NCI-H524 (cell line): ENCODE measurements at places on chromosomes 2 and 18.

- no peak for DNase-seq
Measured at GRCh38 chr2:176535467-176536113, 266.3 kb downstream of the MTX2 start.

- DNase-seq, result peak; percentile 54
Measured at GRCh38 chr2:160970052-160970965, 189.9 kb upstream of the TANK start.

GRCh38 chr2:38146907-38147307, 71.0 kb upstream of the CYP1B1 start:
- DNase-seq, result no peak

- no peak for DNase-seq
Measured at GRCh38 chr2:143564419-143564818, 435.2 kb downstream of the ARHGAP15 start.

DNA sequence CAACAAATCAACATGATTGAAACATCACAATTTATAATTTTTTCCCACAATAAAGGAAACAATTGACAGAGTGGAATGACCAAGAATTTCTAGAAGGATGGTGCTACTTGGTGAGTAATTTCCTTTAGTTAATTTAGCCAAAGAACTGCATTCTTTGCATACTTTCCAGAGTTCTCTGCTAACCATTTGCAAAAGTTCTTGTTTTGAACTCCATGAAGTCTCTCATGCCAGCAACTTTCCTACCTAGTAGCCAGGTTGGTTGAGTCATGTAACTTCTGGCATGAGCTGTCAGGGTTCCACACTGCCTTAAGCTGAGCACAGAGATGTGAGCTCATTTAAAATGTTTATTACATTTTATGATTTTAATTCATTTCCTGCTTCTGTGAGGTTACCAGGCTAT, 539.6 kb downstream of the PID1 start:
- no peak for DNase-seq

DNA sequence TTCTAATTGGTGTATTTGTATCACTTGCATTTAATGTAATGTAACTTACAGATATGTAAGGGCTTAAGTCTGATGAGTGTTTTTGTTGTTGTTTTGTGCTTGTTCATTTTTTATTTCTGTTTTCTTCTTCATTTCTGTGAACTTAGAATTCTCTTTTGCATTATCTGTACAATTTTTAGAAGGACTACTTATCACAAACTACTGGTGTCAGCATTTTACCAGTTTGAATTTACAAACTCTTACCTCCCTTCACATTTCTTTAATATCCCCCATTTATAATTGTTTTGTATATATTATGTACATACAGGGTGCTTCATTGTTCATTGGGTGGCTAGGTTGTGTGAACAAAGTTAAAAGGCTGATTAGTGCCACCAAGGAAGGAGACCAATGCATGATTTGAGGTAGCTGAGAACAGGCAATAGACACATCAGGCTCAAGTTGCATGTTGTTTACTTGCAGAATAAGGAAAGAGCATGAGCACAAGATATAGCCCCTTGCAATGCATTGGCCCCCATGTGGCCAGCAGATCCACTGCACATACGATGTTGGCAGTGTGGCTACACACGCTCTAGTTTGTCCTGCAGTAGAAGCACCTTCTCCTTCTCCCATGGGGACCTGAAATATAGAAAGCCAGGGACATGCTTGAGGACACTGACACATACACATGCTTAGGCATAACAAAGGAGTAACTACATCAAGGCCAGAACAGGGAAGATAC, 198.2 kb downstream of the CD8B2 start:
- DNase-seq, result no peak

GRCh38 chr2:20352581-20353216, 2.1 kb upstream of the PUM2 start:
- no peak for DNase-seq

DNA sequence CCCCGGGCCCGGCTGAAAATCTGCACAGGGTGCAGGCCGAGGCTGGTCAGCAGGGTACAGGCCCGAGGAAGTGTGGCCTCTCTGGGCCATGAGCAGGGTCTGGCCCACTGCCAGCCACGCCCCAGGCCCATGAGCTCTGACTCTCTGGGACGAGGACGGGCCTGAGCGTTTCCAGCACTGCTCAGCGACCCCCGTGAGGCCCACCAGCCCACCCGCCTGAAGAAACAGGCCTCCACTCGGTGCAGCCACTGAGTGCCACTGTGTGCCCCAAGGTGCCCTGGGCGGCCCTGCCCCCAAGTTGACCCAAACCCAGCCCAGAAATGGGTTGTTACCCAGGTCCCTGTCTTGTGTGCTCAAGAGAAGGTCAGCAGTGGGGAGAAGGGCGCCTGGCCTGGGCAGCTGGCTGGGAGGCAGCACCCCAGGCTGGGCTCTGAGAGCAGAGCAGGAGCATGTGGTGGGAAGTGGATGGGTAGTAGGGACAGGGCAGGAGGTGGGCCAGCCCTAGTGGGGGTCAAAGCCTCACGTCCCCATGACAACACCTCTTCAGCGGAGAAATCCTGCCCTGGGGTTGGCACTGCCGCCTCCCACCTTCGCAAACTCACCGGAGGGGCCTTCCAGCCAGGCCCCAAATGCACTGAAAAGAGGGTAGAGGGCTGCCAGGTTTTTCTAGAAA, 2.1 kb upstream of the SNED1 start:
- DNase-seq, result no peak

- no peak for DNase-seq
Measured at GRCh38 chr2:20629581-20630171, 21.2 kb downstream of the HS1BP3 start.

- DNase-seq, result no peak
Measured at GRCh38 chr18:48776641-48777025, 174.1 kb downstream of the SMAD7 start.

DNA sequence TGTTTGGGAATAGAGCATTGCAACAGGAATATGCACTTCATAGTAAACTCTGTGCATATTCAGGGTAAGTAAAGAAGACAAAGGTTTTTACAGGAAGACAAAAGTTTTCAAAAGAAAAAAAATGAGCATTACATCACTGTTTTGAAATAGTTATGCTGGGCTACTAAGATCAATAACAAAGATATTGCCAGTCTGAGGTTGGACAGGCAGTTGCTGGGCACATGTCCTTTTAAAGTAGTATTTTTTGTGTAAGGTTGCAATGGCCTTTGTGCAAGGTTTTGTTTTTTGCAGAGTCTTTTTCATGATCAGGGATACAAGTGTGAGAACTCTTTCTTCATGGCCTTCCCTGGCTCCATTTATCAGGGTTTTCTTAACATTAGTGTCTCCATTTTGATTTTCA, 16.2 kb downstream of the IL1B start:
- no peak for DNase-seq

- DNase-seq, result no peak
Measured at GRCh38 chr2:196370381-196370780, 199.0 kb upstream of the STK17B start.

DNA sequence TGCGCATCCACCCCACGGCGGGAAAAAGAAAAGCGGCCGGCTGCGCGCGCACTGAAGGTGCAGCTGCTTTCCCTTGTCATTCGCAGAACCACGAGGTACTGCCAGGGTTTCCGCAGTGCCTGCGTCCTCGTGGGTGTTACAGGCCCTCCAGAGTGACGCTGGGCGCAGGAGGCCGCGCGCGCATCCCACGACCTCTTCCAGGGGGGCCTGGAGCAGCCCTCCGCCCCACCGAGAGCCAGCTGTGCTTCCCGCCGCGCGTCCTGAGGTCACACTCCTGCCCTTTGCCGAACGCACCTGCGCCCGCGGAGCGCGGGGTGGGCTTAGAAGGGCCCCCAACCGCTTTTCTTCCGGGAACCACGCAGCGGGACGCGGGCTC, 378 bp upstream of the IAH1 start:
- no peak for DNase-seq

GRCh38 chr18:59744271-59744721, 47.1 kb upstream of the CCBE1 start:
- no peak for DNase-seq

- DNase-seq, result peak; percentile 51
Measured at GRCh38 chr18:48539406-48540250, 797 bp downstream of the CTIF start.

DNA sequence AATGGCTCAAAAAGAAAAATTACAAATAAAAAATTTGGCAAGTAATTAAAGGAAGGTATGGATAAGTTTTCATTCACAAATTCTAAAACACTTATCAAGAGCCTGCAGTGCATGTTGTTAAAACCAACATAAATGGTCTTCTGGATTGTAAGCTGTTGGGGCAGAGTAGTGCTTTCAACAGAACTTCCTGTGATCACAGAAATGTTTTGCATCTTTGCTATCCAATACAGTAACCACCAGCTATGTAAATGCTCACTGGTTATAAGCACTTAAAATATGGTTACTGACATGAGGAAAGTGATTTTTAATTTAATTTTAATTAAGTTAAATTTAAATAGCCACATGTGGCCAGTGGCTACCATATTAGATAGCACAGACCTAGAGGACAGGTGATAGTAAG, 133.1 kb downstream of the NBAS start:
- DNase-seq, result no peak

GRCh38 chr2:63791387-63791786, 50.3 kb upstream of the UGP2 start:
- no peak for DNase-seq

DNA sequence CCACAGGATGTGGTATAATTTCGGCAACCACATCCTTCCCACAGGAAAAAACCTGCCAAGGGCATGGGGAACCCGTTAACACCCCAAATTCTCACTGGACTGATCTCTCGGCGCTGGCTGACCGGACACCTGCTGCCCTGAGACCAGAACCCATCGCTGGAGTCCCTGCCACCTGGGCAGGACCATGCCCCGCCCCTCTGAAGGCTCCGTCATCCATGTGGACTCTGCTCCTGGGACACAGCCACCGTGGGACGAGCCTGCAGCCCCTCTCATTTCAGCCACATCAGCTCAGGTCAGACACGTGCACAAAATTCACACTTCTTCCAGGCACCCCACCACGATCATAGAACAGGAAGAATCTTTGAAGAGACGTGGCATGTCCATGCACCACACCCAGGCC, 108.2 kb downstream of the ZNF516 start:
- DNase-seq, result no peak

GRCh38 chr2:233081731-233082221, 21.6 kb downstream of the INPP5D start:
- DNase-seq, result no peak

DNA sequence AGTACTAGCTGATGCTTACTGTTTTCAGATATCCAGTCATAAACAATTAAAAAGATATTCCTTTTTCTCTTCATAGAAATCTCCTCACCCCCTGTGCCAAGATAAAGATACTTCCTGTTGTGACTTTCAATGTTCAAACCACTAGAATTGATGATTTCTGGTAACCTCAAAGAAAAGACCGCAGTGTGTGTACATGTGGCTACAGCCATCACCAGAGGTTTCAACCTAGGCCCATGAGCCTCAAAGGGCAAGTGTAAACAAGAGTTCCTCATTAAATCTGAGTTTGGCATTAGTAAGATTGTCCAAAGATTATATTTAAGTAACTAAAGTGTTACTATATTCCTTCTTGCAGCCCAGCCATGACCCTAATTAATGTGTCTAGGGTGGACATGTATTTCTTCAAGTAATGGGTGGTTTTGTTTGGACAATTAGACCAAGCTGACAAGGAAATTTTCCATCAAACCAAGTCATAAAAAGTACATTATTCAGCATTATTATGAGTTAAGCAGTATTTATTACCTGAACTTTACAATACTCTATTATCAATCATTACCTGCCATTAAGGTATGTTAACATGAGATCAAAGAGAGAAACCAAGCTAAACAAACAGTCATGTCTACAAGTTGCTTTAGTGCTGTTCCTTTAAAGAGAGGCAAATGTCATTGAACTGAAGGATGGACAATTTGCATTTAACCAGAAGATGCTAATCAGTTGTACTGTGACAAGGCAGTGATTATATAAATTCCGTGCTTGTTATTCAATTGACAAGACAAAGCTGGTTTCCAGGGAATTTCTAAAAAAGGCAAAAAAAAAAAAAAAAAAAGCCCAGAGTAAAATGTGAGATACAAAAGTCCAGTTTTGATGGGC, 382.7 kb downstream of the LNPK start:
- no peak for DNase-seq

DNA sequence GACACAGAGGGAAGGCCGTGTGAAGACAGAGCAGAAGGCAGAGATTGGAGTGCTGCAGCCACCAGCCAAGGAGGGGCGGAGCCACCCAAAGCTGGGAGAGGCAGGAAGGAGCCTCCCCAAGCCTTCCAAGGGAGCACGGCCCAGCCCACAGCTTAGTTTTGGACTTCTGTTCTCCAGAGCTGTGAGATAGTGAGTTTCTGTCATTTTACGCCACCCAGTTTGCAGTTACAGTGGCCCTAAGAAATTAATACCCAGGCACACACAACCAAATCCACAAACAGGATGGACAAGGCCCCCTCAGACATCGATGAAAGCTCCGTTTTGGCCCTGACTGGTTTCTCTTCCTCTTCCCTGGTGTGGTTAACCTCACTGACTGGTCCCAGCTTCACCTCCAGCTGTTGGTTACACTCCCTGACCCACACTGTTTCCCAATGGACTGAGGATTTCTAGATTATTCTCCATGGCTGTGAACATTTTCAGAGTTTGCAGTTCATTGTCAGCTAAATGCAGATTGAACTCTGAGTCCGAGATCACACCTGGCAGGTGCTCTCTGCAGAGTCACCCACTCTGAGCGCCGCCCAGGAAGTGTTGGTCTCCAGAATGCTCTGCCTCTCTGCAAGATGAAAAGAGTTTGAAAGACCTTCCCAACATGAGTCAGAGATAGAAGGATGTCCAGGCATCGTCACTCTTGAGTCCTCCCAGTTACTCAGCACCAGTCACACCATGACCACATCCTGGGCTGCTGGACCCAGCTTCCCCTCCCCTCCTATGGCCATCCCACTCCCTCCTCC, 100.2 kb downstream of the TWIST2 start:
- DNase-seq, result no peak

DNA sequence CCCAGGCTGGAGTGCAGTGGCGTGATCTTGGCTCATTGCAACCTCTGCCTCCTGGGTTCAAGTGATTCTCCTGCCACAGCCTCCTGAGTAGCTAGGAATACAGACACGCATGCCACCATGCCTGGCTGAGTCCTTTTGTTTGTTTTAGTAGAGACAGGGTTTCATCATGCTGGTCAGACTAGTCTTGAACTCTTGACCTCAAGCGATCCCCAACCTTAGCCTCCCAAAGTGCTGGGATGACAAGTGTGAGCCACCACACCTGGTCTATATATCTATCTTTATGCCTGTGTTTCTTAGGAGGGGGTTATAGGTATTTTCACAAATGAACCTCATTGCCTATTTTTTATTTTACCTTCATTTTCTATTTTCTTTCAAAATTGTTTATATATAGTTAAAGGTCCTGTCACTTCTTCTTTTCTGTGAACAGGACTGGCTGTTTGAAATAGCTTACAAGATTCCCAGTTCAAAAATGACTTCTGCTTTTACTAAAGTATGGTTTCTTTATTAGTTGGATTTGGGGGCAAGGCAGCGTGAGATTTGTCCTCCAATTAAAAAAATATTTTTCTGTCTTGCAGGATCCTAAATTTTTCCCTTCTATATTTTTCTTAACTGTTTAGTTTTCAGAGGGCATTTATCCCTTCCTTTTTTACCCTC, 16.4 kb upstream of the MARCHF7 start:
- no peak for DNase-seq

GRCh38 chr18:78796693-78797455, 182.7 kb upstream of the SALL3 start:
- DNase-seq, result no peak

GRCh38 chr2:106866641-106867040, 19.3 kb downstream of the ST6GAL2 start:
- no peak for DNase-seq

GRCh38 chr2:219836647-219837177, 209.3 kb downstream of the SLC4A3 start:
- DNase-seq, result no peak

GRCh38 chr2:240459401-240460252, 24.2 kb downstream of the GPC1 start:
- no peak for DNase-seq
